Naive thymus-derived CD8-positive, alpha-beta T cell (primary cell): ENCODE measurements at places on chromosomes 12 and 14.

GRCh38 chr14:90168425-90169105 is 87.8 kb upstream of the PSMC1 start:
- no peak for DNase-seq

DNA sequence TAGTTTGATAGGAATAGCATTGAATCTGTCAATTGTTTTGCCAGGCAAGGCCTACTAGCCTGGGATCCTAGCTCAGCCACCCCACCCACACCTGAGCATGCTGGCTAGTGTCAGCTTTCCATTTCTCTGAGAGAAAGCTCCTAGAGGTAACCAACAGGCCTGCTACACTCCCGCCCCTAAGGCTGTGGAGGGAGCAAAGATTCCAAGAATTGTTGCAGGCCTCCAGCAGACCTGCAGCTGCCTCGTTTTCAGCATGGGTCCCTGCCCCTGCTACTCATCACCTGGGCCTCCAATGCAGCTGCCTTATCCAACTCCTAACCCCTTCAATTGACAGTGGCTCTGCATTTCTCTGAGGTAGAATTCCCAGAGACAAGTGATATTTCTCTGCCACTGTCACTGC is 852.4 kb upstream of the MDGA2 start:
- DNase-seq: no peak

- DNase-seq: no peak
Observed at GRCh38 chr12:14479004-14479403, 88.7 kb downstream of the PLBD1 start.

- DNase-seq: no peak
Observed at GRCh38 chr12:109020796-109021380, at the start of gene SVOP. TSS of gene SVOP (minus strand) at chr12:109021068. CDS start at chr12:109020868, 200 bp downstream.

- DNase-seq: no peak
Observed at GRCh38 chr12:54154681-54155186, 34.1 kb downstream of the SMUG1 start.

DNA sequence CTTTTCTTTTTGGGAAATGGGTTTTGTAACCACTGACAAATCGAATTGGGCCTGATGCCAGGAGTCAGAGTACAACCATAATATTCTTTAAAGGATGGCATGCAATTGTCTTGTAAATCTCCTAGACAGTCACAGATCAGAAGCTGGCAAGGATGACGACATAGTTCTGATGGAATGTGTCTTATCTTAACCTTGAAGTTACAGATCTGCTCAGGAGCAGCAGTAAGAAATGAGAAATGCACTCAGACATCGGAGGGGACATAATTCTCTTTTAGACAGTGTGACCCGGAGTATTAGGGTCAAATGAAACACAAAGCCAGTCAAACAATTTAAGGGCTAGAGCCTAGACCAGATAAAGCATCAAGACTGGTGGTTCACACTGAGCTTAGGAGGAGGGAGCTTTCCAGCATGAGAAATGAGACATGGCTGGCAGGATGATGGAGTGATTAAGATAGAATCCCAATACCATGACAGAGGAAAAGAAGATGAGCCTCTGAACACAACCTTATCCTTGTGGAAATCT is 17.5 kb downstream of the CBX5 start:
- no peak for DNase-seq

- peak; percentile 9 for DNase-seq
Observed at GRCh38 chr12:9943240-9943639, 11.1 kb upstream of the CLEC2A start.

DNA sequence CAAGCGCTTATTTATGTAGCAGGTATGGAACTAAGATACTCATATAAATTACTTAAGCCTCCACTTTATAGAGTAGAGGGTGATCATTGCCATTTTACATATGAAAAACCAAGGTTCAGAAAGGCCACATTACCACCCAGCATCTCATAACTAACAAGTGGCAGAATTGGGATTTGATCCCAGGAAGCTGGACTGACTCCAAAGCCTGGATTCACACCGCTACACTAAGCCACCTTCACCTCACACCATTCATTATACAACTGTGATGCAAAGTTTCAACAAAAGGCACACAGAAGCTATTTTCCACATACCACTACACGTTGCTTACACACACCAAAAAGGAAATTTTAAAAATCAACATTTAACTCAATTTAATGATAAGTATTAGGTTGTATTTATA is 370.6 kb downstream of the FUT8 start:
- DNase-seq: no peak

DNA sequence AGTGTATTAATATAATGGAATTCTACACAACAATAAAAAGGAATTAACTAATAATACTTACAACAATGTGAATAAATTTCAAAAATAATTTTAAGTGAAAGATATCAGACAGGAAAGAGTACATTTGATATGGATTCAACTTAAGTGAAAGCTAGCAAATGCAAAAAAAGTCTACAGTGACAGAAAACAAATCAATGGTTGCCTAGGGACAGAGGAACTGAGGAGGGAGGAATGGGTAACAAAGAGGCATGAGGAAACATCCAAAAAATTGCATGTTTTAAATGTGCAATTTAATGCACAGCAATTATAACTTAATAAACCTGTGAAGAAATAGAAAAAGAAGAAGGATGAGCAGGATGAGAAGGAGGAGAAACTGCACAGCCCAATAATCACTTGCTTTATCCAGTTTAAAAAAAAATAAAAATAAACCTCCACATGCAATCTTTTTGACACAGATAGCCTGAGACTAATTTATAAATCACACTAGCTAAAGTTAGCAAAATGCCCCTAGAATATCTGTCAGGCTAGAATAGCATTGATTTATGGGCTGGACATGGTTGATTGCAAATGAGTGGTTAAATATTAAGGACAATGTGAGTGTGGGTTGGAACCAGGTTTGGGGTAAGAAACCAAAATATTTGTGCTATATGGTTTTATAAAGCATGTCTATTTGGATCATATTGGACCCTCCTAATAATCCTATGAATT is 1089.1 kb downstream of the TRHDE start:
- no peak for DNase-seq

DNA sequence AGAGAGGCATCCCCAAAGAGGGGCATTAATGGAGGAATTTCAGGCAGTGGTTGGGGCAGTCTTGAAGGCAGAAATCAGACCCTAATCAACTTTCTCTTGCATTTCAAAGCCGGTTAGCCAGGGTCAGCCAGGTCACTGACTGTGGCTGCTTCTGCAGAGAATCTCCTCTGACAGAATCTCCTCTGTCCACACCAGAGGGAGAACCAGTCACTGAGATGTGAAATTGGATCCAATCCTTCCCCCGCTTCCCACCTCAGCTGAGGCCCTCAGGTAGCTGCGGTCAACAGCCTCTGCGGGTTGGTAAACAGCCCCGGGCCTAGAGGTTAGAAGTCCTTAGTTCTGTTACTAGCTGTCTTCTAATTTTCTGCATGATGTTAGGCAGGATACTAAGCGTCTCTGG is 39.8 kb upstream of the NUAK1 start:
- DNase-seq: no peak

DNA sequence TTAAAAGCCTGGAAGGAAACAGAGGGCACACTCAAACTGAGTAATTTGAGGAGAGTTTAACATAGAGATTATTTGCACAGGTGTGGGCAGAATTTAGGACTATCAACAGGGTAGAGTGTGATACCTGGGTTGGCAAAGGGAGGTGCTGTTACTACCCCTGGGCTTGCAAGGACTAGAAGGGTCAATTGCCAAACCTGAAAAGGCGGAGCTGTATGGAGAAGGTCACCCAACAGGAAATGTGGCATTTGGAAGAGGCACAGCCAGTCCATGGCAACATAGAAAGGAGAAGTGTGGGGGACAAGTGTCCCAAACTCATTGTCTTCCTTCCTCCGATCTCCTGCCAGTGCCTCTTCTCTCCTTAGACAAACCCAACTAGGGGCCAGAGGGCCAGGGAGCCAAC is 21.6 kb upstream of the MED13L start:
- DNase-seq: no peak

DNA sequence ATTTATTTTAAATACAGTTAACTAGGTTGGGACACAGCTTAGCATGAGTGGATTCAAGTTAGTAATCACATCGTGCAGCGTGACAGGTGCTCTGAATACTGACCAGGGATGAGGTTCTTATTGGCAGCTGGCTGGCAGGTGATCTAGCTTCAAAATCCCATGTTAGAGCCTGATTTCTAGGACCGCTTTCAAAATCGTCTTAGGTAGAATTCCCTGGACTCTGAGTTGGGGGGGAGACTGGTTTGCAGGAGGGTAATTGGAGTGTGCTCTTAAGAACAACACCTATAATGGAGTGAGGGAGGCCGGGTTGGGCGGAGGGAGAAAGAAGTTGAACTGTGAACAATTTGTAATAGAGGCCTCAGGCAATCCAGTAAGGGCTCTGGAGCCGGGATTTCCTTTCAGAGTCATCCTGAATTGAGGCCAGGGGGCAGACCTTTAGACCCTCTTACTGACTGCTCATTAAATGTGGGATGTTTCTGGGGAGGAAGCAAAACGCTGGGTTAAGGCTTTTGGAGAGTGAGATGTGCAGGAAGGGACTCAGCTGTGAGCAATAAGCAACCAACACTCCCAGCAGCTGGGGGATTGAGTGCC is 874 bp upstream of the YARS2 start:
- no peak for DNase-seq

- DNase-seq: no peak
Observed at GRCh38 chr12:116336542-116337065, 59.1 kb upstream of the MED13L start.

GRCh38 chr14:75068294-75069120 is 934 bp upstream of the ZC2HC1C start:
- DNase-seq: no peak

GRCh38 chr12:88503281-88503703 is 77.0 kb downstream of the KITLG start:
- DNase-seq: no peak

GRCh38 chr12:4567073-4567881 is 5.3 kb downstream of the DYRK4 start:
- no peak for DNase-seq

DNA sequence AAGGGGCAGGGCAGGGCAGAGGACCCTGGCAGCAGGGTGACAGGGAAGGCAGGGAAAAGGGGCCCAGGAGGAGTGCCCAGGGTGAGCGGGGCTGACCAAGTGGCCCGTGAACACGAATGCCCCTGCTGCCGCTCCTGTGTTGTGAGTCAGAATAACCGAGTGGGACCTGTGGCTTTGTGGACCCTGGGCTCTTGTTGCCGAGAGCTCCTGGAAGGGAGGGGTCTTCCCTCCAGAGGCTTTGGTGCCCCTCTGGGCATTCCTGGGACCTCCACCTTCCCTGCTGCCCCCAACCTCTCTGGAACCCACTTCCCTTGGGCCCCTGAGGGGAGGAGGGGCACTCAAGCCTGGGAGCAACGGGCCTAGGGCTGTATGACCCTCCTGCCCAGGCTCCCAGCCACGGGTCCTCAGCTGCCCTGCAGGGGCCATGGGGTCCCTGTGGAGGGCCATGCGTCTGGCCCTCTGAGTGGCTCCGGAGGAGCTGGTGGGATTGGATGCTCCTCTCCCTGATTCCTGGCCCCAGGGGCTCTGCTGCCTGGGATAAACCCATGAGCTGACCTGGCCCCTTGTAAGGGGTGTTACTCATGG is 319.4 kb downstream of the TMEM121 start:
- DNase-seq: no peak

DNA sequence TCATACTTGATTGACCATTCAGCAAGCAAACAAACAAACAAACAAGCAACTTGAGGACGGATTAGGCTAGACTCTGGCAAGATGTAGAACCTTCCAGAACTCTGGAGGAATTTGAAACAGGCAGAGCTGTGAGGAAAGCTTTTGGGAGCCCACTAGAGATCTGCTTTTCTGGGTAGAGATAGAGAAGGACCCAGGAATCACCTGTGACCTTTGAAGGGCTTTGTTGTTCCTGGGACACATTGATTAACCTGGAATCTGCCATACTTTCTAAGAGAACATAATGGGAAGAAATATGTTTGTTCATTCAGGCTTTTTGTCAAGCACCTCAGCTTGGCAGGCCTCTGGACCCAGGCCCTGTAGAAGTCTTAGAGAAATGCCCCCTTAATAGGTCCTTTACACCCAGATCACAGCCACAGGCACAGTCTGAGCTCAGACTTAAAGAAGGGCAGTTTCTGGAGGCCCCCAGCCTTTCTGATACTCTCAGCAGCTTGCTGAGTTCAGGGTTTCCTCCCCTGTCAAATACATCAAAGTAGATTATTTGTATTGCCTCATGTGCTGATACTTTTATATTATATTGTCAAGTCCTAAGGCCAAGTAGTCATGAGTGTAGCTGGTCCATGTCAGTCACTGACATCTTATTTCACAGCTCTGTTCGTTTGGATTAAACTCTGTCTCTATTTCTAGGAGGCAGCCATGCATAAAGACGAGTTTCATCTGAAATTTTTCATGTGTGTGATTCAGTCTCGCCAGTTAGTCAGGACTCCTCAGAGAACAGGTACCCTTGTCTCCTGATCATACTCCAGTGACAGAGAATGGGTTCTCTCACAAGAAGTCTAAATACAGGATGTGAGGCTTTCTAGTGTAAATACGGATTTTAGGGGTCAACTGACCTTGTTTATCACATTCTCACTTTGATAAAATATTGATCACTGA is 1.1 kb upstream of the SENP1 start:
- no peak for DNase-seq

- no peak for DNase-seq
Observed at GRCh38 chr14:96143906-96144305, 60.7 kb upstream of the BDKRB2 start.

DNA sequence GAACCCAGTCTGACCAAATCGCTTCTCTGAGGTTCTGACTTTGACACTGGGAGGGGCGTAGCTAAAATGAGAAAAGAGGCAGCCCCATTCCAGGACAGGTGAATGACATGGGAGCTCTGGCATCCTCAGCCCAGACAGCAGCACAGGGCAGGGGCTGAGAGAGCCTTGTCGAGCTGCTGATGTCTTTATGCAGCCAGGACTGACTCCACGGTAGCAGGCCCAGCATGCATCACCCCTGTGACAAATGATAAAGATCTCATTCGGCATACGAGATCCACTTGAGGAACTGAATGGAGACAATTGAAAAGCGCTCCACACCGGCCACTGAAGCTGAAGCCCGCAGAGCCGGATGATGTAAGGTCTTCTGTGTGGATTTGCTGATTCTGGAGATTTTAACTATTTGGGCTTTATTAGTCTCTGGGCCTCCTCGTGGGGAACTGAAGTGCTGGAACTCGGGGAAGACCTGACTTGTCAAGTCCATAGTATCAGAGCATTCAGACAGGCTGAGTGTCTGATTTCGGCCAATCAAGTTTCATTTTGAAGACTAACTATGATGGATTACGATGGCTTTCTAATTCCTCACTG is 56.9 kb upstream of the MAP1LC3B2 start:
- DNase-seq: no peak

- DNase-seq: no peak
Observed at GRCh38 chr12:107221913-107222312, 128.6 kb upstream of the CRY1 start.

DNA sequence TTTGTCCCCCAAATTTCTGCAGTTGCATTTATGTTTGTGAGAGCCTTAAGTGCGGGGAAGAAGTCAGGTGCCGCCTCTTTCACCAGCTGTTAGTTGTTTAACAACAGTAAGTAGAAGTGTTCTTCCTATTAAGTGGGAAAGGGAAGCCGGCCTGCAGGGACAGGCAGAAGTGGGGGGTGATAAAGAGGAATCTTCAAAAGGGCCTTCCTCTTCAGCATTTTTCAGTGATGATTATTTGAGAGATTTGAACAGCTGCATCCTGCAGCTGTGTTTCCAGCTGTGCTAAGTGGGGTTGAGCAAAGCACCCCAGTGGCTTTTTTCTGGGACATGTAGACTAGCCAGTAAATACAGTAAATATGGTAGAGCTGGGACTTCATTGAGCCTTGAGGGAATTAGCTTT is 32.1 kb upstream of the SLC38A1 start:
- DNase-seq: no peak

GRCh38 chr12:991350-992333 is 619 bp downstream of the ERC1 start:
- DNase-seq: peak; percentile 29

GRCh38 chr12:3564411-3564810 is 73.4 kb downstream of the PRMT8 start:
- no peak for DNase-seq
